ENCODE measurements at places on chromosomes 11 and 22.
A peak's percentile ranks its signal among the peaks of the same experiment; 100 is the strongest.

GRCh38 chr22:45878051-45878781 is 98.7 kb downstream of the WNT7B start:
- no peak for DNase-seq

DNA sequence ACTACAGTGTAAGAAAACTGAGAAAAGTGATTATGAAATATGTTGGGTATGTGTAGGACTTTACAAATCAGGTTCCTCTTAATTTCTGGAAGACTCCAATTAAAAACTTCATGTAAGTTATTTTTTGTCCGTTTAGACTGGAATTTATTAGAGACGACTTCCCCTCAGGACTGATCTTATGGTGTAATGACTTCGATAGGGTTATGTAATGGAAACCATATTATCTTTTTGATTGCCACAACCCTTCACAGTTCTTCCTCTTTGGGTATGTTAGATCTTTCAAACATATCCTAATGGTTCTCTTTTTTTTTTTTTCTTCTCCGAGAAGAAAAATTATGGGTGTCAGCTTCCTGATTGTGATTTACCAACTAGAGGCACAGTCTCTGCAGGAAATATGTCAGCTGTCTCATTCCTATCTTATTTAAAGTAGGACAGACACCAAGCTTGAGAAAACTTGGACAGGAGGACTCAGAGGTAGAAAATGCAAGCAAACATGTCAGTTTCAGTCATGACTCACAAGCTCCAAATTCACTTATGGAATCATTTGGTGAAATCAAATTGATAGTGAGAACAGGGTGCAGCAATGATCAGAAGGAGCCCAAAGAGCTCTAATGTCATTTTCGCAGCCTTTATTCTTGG is 11.1 kb upstream of the LDLRAD3 start:
- DNase-seq, result peak; percentile 35

- no peak for DNase-seq
These were observed 4.4 kb downstream of the TBX10 start for GRCh38 chr11:67635231-67635521.

- no peak for DNase-seq
These were observed 772 bp downstream of the NAV2 start for GRCh38 chr11:19713196-19714021.

GRCh38 chr11:35927104-35927503 is 16.8 kb upstream of the LDLRAD3 start:
- no peak for DNase-seq

DNA sequence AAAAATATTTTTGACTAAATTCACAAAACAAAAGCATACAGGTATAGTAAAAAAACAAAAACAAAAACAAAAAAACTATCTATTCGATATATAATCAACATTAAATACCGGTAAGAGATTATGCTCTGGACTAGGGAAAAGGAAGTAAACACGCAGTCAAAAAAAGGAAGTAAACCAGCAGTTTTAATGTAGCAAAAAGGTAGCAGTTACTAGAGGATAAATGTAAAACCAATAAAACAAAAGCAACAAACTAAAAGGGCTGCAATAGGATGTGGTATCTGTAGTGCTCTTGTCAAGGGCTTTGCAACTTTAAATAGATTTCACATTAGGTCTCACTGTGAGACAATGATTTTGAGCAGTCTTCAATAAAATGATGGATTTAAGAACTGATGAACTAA is 2.4 kb downstream of the TRIM22 start:
- DNase-seq, result no peak

- DNase-seq, result no peak
These were observed 14.5 kb upstream of the GAB2 start for GRCh38 chr11:78432058-78432515.

DNA sequence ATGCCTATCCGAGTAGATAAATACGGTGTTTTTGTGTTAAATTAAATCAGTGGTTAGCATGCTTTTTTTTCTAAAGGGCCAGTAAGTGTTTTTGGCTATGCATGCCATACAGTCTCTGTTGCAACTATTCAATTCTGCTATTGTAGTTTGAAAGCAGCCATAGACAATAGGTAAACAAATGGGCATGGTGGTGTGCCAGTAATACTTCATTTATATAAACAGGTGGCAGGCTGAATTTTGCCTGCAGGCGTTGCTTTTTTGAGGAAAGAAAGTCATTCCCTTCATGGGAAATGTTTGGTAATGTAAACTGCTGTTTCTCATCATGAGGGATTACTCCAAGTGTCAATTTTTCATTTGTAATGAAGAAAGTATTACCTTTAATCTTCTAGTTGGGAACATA is 106.5 kb downstream of the TMEM135 start:
- DNase-seq, result no peak

- DNase-seq, result no peak
These were observed 13.2 kb upstream of the FXYD2 start for GRCh38 chr11:117837791-117838190.

- DNase-seq, result no peak
These were observed 22.5 kb downstream of the LRRC10B start for GRCh38 chr11:61531044-61531443.

DNA sequence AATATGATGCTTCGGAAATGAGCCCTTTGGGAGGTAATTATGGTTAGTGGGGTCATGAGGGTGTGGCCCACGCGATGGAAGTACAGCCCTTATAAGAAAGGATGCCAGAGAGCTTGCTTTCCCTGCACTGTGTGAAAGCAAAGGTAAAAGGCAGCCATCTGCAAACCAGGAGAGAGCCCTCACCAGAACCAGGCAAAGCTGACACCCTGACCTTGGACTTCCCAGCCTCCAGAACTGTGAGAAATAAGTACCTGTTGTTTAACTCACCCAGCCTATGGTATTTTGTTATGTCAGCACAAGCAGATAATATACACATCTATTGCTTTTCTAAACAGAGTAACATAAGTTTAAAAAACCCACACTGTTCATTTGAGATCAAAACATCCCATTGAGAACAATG is 50.7 kb downstream of the SYN3 start:
- no peak for DNase-seq

DNA sequence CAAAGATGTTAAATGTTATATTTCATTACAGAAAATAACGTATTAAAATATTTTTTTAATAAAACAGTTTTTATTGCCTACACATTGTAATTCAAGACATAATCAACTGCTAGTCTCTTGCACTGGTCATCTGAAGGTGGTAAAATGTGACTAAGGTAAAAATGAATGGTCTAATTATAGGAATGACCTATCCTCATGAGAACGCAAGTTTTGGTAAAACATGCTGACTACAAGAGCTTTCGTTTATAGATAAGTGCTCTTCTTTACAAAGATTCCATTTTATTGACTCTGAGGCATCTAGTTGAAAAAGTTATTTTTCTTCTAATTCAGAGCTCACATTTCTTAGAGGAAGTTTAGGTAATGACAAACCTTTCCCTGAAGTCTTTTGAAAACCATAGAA is 27.3 kb downstream of the LUZP2 start:
- peak; percentile 6 for DNase-seq

- peak; percentile 57 for DNase-seq
These were observed 17.6 kb downstream of the MYH9 start for GRCh38 chr22:36369922-36370791.

- DNase-seq, result no peak
These were observed 30.2 kb upstream of the SWAP70 start for GRCh38 chr11:9633679-9634078.

DNA sequence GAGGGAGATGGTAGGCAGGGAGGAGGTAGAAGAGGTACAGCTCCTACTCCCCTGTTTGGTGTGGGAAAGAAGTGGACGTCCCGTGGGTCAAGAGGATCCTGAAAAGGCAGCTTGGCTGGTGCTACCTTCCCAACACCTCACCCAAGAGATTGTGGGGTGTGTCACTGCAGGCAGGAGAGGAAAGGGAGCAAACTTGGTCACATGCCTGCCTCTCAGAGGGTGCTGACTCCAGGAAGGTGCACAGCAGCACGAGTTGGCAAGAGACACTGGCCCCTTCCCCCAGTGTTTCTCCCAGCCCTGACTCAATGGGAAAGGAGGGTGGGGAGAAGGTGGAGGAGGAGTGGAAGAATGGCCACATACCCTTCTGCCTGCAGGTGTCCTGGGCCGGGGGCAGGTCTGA is 99.6 kb downstream of the CSNK2A3 start:
- DNase-seq, result no peak

- DNase-seq, result peak; percentile 95
These were observed 9.0 kb upstream of the AGBL2 start for GRCh38 chr11:47724041-47724729.

DNA sequence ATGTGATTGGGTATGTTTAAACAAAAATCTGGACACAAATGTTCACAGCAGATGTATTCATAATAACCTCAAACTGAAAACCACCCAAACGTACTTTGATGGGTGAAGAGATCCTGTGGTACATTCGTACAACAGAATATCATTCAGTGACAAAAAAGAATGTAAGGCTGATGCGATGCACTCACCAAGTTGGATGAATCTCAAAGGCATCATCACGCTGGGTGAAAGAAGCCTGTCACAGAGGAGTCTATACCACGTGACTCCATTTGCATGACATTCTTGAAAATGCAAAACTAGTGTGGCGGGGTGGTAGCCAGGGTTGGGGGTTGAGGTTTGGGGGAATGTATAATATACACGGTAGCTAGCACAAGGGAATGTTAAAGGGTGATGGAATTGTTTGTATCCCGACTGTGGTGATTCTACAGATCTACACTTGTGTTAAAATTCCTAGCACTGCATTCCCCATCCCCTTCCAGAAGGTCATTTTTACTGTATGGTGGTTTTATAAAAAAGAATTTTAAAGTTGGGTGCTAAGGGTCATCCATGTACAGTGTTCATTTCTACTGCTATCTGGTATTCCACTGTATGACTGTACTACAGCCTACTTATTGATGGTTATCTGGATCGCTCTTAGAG is 35.0 kb upstream of the SLC25A1 start:
- peak; percentile 8 for DNase-seq

DNA sequence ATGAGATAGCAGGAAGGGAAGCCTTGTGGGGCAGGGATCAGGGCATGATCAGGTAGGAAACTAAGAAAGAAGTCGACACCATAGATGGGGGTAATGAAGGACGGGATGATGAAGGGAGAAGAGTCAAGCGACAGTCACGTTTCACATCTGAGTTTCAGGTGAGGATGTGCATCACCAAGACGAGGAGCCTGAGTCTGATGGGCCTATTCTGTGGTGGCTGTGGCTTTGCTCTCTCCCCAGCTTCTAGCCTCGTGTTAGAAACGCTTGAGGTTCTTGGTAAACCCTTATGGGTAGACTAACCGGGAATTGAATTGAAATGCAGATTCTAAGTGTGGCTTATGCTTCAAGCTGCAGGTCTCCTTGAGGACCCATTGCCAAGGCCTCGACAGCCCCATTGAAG is 45.6 kb upstream of the LMO1 start:
- no peak for DNase-seq

- DNase-seq, result peak; percentile 54
These were observed 213.4 kb upstream of the SYN3 start for GRCh38 chr22:33271390-33272161.

GRCh38 chr11:21174781-21175180 is 505.4 kb downstream of the NELL1 start:
- no peak for DNase-seq

- peak; percentile 9 for DNase-seq
These were observed 175.8 kb downstream of the MPPED1 start for GRCh38 chr22:43587574-43587973.
